ENCODE measurements at places on chromosomes 13 and 19.

GRCh38 chr19:1248786-1249297 lies 459 bp downstream of the MIDN start:
- DNase-seq = no peak

- no peak for DNase-seq
Measured at GRCh38 chr19:45150751-45151281, 10.0 kb downstream of the NKPD1 start.

DNA sequence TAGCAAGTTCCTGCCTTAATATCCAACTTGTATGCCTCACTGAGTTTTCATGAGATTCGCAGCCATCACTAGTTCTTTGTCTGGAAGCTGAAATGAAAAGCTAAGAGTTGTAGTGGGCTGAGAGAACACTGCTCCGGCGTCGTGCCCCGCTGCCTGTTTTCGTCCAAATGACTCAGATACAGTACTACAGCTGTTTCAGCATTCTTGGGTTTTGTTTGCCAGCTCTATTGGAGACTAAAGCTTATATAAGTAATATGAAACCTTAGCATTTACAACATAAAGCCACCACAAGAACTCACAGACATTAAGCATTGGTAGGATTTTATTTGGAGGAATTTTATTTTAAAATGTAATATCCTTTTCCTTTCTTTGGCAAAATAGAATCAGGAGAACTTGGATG lies 299.7 kb downstream of the DLEU7 start:
- no peak for DNase-seq

GRCh38 chr13:114157869-114158495 lies 21.1 kb upstream of the CFAP97D2 start:
- DNase-seq = no peak

- no peak for DNase-seq
Measured at GRCh38 chr13:35499196-35499662, 22.7 kb upstream of the MAB21L1 start.

DNA sequence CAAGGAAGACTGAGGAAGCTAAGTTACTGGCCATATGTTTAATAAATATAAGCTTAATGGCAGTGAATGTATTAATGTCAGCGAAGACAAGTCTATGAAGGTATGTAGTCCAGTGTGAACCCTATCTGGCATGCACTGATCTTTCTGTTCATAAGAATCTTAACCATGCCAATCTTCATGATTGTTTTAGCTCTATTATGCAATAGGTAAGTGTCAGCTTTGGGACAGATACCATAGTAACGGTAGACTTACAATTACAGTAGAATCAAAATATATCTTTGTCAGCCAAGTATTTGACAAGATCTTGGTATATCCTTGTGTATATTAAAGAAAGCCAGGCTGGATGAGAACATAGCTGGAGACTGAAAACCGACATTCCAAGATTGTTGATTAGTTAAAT lies 428.5 kb downstream of the SPRY2 start:
- DNase-seq = no peak

DNA sequence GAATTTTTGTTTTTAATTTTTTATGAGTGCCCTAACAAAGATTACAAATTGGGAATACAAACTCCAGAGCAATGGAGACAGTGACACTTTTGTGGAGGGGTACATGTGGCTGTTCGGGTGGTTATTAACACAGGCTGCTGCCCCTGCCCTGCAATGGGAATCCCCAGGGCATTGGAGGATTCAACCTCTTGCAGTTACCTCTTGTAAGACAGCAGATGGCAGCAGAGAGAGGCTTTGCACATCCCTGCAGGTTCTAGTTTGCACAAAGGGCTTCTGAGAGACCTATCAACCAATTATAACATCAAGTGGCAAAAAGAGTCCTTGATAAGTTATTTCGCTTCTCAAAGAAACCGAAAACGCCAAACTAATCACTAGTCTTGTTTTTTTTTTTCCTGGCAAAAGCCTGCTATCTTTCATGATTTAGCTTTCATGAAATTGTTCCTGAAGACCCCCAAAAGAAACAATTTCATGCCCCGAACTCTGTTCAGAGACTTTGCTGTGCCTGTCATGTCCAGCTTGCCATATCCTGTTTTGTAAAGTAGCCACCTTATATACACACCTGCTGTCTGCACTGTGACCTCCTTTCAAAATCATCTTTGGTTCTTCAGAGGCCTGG lies 10.4 kb downstream of the GJB2 start:
- DNase-seq = peak; percentile 65

GRCh38 chr13:36131931-36132297 lies 732 bp upstream of the DCLK1 start:
- DNase-seq = peak; percentile 82

DNA sequence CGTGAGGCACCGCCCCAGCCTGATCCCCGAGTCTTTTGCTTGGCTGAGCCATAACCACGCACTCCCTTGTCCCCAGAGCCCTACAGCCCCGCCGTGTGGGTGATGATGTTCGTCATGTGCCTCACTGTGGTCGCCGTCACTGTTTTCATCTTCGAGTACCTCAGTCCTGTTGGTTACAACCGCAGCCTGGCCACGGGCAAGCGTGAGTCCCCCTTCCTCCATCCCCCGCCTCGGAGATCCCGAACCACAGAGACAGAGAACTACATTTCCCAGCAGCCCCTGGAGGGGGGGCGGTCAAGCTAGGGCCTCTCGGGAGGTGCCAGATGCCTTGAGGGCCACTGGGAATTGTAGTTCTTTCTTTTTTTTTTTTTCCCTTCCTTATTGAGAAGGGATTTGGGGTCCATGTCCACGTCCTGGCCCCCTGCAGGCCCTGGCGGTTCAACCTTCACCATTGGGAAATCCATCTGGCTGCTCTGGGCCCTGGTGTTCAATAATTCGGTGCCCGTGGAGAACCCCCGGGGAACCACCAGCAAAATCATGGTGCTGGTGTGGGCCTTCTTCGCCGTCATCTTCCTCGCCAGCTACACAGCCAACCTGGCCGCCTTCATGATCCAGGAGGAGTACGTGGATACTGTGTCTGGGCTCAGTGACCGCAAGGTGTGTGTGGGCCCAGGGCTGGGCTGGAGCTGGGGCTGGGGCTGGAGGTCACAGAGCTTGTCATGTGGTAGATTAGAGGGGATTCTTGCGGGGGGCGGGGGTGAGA lies 25.9 kb downstream of the GRIN2D start:
- DNase-seq = no peak

DNA sequence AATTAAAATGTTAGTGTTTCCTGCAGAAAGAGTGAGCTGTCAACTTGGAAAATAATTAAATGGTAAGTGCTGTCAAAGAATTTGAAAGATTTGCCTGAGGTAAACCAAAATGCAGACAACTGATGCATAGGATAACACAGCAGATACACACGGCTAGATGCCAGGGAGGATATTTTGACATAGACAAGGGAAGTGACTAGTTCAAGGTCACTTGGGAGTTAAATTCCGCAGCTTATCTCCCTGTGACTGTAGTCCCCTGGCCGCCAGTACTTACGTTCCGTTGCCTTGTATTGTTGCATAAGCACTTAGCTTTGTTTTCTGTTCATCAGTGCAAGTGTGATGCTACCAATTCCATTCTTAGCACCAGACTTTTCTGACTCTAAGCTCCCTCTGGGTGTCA lies 247.3 kb upstream of the MAB21L1 start:
- DNase-seq = no peak

- no peak for DNase-seq
Measured at GRCh38 chr19:48925240-48925843, 8.2 kb upstream of the DHDH start.

DNA sequence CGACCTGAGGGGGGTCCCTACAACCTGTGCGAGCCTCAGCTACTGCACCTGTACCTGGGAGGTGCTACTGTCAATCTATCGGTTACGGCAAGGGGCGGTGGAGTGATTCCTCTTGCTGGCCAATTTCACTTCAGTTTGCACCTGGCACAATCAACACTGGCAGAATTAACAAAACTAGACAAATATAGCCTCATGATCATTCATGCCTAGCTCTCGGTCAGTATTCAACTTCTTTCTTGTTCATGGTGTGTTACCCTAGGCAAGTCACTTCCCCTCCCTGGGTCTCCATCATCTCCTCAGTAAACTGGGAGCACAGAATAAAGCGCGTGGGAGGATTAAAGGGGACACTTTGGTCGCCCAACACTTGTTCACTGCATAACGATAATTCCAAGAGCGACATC lies 618 bp downstream of the HAUS8 start:
- DNase-seq = no peak

DNA sequence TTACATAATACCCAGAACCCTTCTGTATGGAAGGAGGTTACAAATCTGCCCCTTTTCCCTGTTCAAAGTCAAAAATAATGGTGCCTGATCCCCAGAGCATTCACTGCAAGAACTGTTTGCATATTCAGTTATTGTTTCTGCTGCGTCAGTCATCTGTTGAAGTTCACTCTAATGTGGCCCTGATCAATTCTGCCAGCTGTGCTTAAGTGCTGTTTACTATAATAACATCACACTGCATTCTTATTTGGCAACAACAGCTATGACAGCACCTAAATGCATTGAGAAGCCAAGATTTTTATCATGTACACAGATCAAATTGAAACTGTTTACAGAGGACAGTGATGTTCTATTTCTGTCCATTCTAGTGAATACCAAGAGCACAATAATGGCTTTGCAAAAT lies 115.9 kb downstream of the DACH1 start:
- no peak for DNase-seq

DNA sequence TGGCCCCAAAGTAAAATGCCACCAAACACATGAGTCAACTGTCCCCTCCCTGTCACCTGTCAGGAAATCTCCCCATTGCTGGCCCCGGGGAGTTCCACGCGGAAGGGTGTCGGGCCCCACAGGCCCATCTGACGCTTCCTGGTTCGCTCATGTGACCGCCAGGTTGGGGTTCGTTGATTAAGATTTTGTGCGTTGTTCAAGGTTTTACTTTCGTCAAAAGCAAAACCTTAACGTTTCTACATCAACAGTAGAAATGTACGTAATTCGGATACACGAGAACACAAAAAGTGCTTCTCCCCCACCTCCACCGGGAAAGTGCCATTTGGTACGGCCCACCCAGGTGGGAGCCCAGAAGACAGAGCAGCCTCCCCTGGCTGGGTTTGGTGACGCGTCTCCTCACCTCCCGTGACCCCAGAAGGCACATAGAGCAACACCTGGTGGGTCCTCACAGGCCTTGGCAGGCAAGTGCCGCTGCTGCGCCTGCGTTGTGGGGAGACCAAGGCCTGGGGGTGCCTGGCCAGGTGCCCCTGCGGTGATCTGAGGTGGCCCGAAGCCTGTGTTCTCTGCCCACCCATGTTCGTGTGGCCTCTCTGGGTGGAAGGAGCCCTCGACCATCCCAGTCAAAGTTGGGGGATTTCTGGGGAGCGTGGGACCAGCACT lies 161.6 kb downstream of the KDM4B start:
- DNase-seq = no peak

DNA sequence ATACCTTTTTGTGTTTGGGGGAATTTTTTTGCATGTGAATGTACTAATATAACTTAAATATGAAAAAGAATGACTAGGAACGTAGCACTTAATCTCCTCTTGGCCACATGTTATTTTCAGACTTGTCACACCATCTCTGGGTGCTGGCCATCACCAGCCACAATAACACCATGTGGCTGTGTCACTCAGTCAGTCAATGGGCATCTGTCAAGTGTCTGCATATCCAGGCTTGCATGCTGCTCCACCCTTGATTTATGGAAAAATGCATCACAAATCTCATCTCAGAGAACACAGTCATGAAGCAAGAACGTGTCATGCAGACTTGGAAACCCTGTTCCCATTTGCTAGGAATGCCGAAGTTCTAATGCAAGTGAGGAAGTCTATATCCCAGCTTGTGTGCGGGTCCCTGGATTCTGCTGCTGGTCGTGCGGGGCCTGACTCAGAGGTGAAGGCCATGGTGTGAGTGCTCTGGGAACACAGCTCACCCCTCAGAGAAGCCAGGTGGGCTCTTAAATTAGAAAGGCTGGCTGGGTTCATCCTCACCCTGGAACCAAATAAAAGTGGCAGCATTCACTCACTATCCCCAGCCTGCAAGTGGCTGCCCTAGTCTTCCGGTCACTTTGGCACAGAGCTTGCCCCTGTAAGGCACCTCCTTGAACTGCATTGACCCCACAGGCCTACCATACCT lies 53.6 kb upstream of the ARHGEF7 start:
- no peak for DNase-seq

DNA sequence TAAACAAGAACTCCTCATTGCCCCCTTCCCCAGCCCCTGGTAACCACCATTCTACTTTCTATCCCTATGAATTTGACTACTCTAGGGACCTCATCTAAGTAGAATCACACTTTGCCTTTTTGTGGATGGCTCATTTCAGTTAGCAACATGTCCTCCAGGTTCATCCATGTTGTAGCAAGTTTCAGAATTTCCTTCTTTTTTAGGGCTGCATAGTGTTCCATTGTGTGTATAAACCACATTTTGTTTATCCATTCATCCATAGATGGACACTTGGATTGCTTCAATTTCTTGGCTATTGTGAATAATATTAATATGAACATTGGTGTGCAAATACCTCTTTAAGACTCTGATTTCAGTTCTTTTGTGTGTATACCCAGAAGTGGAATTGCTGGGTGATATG lies 4.8 kb upstream of the DHRS12 start:
- DNase-seq = no peak

Data from coronary artery (tissue), 2 donors.